AG08396 (cell line): ENCODE measurements at places on chromosomes 2 and 18.

DNA sequence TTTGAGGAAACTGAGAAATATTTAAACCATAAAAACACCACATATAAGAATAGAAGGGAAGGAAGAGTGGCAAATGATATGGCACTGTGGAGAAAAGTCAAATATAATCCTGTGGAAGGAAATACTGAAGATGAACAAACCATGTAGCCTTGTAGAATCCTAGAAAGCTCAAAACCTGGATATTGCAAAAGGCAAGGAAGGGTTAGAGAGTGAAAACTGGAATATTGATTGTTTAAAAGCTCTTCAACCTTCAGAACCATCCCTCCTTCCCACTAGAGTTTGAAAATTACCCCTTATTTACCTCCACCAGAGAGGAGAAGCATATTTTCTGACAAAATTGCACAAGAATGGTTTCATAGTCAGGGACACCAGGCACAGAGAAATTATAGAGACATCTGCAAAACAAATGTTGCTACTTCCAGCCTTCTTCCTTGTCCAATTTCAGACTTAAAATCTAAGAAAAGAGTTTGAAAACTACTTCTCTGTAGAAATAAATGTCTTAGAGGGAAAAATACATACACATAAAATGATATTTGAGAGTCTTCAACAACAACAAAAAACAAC is 48.0 kb downstream of the ANTXR1 start:
- no peak for DNase-seq

DNA sequence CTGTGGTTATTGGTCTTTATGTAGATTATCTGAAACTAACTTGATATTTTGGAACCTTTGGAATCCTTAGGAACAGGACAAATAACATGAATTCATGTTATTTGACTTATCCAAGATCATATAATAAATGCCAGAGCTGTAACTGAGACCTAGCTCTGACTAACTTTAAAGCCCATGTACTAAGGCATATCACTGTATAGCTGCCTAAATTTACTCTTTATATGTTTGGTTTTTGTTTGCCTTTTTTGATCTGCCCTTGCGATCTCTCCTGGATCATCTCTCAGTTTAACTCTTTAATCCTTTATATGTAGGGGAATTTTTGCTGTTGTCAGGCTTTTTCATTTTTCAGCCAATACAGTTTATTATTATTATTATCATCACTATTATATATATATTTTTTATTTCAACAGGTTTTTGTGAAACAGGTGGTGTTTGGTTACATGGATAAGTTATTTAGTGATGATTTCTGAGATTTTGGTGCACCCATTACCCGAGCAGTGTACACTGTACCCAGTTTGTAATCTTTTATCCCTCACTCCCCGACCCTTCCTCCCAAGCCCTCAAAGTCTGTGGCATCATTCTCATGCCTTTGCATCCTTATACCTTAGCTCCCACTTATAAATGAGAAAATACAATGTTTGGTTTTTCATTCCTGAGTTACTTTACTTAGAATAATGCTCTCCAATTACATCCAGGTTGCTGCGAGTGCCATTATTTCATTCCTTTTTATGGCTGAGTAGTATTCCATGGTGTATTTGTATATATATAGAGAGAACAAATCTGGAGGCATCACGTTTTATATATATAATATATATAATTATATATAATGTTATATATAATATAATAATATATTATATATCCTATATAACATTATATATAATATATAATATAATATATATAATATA is 48.9 kb downstream of the APLF start:
- no peak for DNase-seq

DNA sequence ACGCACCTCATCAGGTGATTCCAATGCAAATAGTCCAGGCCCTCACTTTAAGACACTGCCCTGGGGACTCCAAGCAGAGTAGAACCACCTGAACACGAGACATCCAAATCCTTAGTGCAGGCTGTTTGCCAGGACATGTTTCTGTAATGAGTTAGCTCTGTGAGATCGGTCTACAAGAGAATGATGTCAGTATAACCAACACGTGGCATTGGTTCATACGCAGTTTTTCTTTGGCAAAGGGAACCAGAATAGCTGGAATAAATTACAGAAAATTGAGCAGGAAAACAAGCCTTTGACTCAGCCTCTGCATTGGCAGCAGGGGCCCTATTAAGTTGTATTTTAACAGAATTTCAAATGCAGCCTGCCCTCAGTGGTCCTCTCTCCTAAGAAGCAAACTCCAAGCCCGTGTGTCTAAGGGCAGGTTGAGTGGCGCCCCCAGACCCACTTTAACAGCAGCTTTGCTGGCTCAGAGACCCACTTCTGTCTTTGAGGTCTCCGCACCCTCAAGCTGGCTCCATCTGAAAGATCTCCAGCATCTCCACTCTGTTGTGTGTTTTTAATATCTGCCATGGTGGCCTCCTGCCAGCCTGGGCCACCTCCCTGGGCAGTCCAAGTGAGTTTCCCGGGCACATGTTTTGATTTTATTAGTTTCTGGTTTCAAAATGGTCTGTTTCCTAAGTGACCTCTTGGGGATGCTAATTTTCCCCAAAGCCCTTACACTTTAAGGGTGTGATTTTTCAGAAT is 61.3 kb downstream of the ALPK2 start:
- DNase-seq = peak; percentile 76

DNA sequence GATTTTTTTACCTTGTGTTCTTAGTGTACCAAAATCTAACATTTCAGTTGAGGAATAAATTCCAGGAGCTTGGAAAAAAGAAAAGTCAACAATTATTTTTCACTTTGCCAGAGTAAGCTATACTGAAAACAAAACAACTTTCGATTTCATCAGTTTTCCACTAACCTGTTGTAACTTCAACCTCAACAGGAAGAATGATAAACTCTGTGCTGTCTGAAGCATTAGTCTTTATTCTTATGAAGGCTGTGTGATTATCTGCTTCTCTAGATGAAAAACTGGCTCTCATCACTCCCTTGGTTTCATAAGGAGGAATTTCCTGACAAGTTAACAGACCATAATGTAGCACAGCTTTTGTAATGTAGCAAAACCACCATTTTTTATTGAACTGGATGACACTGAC is 121.2 kb downstream of the ZAP70 start:
- no peak for DNase-seq

DNA sequence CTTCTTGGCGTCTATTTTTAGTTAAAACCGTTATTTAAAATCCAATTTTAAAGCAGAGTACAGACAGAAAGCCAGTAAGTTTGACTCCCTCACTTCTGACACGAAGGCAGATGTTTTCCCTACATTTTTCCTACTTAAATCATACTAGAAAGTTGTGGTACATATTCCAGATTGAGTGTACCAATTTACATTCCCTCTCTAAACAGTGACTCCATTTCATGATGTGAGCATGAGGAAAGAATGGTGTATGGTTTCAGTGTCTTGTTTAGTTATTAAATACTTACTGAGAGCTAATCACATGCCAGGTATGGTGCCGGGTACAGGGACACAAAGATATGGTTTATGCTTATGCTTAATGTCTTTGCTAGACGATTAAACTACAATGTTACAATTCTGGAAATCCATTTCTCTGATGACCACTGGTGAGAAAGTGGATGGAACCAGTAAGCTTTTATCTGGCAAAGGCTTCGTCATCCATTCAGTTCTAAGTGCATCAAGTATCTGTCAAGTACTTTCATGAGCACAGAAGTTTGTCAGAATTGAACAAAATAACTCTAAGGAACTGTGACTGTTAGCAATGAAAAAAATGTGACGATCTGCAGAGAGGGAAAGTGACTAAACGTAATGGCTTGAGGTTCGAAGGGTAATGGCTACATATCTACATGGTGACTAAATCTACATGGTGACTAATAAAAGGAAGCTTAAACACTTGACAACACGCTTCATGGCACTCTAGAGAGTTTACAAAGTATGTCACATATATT is 25.7 kb downstream of the MAP4K3 start:
- peak; percentile 41 for DNase-seq

- no peak for DNase-seq
Observed at GRCh38 chr2:11234309-11234708, 79.0 kb downstream of the SLC66A3 start.

GRCh38 chr2:145108361-145108778 is 588.5 kb upstream of the ZEB2 start:
- DNase-seq = no peak
